ENCODE measurements at places on chromosomes 6 and 20.

DNA sequence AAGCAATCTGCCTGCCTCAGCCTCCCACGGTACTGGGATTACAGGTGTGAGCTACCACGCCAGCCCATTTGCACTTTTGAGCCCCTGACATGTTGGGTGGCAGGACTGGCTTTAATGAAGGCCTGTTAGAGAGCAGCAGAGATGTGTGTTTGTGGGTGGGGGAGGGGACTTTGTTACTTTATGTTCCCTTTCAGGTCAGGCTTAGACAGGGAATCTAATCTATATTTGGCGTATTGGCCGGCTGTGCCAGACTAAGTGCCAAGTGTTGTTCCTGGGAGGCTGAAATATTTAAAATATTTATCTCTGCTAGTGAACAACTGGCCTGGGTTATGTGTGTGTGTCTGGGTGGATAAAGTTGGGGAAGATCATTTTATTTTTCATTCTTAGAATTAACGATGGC is 6.1 kb downstream of the GMPR start:
- DNase-seq: no peak

DNA sequence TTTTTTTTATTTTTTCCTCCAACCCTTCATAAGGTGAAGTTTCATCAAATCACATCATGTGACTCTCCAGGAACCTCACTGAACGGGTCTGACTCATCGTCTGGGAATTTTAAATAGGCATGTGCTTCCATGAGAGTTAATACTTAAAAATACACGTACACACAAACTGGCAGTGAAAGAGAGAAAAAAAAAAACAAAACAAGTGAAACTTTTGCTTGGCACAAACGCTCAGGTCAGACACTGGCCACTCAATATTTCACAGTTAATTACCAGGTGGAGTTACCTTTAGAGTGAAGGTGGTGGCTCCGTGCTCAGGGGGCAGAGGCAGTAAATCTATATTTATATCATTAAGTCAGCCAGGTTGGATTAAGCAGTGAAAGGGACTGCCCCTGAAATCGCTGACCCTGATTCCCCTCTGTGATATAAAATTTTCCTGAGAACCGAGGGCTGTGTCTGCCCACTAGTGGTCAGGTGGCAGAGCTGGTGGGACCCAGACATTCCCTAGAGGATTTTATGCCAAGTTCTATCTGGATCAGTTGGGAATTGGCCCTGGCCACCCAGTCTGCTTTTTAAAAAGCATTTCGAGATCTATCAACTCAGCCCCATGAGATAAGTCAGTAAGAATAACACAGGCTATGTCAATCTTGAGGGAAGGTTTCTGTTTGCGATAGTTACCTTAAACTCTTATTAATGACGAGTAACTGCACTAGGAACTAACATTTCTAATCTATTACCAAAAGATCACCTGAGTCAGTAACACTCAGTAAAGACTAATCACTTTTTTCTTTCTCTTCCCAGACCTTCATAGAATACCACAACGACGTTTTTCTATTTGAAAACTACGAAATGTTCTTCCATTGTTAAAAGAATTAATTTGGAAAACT is 259.1 kb downstream of the HDGFL1 start:
- DNase-seq: no peak

DNA sequence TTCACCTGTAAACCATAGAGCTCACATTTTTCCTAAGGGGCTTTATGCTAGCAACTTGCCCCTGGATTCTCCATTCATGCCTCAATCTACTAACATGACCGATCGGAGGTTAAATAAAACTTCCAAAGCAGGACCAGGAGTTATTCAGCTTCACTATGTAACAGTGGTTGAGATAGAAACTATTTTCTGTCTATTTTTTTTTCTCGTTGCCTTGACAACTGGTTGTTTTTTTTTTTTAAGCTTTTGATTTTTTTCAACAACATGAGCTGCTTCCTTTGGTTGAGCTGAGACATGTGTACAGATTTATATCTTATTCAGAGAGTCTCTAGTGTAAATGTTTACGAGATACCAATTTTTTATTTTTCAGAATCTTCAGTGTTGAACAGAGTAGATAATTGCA is 85.7 kb downstream of the SHLD1 start:
- DNase-seq: no peak

GRCh38 chr20:10508060-10508459 is 73.0 kb downstream of the SLX4IP start:
- DNase-seq: no peak

GRCh38 chr6:79436241-79436640 is 101.0 kb downstream of the LCA5 start:
- DNase-seq: no peak

DNA sequence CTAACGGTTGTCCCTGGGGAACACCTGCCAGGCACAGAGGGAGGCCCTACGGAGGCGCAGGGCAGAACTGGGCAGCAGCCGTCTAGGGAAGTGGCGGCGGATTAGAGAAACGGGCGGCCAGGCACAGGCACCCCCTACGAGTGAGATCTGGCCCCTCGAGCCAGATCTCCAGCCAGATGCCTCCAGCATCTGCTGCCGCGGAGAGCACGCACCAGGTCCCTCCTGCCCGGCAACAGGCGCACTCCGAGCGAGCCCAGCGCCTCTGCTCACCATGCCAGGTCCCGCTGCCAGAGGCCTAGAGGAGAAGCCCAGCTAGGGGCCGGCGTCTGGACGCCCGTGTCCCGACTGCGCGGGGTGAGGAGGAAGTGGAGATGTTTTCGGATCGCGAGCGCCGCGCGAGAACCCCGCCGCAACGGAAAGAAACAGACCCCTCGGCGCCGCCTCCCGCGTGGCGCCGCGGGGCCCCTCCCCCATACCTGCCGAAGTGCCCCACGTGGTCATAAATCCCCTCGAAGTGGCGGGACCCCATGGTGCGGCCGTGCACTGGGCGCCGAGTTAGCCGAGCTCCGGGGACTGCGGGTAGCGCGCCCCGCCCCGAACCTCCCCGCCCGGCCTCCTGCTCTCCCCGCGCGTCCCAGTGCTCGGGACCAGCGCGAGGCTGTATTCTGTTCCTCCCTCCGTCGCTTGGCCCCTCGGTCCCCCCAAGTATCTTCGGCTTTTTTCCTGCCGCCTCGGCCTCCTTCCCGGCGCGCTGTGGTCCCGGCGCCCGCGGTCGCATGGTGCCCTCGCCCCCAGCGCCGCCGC is at the start of gene SLC22A16:
Gene SLC22A16, minus strand, starts transcription at position 568 of the 804 bp plus-strand sequence. Its CDS starts 39 bp downstream, at position 529.
- DNase-seq: no peak

DNA sequence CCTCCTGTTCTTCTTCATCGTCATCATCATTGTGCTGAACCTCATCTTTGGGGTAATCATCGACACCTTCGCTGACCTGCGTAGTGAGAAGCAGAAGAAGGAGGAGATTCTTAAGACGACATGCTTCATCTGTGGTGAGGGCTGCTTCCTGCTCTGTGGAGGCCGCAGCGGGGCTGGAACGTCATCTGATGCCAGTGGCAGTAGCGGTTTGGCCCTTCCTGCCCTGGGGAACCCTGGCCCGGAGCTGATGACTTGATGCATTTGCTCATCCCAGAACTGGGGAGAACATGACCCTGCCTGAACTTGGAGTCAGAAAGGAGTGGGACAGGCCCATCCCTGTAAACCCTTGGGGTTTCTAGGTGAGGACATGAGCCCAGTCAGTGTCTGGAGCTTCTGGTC is 18.7 kb downstream of the UQCC2 start:
- peak; percentile 60 for DNase-seq

GRCh38 chr6:128918886-128919285 is 35.9 kb downstream of the LAMA2 start:
- DNase-seq: no peak

GRCh38 chr20:19692685-19693119 is 65.4 kb upstream of the RIN2 start:
- DNase-seq: peak; percentile 53

- no peak for DNase-seq
Observed at GRCh38 chr6:128519931-128520435, 416 bp downstream of the PTPRK start.

DNA sequence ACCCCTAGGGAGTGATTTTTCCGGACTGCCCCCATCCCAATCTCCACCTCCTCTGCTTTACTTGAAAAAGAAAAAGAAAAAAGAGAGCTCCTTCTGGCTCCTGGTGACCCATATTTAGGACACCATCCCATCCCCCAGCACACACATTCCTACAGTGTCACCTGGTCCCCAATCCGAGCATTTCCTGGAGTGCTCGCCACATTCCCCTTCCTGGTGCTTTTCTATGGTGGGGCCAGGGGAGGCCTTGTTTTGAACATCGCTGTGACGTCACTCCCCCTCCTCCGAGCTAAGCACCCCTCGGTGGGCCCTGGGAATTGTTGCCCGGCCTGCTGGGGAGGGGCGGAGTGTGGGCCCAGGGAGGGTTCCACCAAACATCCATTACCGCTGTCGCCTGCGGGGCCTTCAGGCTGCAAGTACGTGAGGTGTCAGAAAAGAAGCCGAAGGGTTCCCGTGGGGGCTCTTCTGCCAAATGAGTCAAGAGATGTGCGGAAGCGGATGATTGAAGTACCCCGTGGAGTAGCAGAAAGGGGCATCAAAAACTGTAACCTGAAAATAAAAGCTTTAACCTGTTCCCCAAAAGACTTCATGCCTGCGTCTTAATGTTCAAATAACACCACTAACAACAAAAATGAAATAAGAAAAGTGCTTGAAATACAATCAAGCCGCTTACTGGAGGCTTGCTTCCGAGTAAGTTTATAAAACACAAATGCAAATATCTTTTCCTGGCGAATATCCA is 2.8 kb upstream of the FOXC1 start:
- no peak for DNase-seq

- no peak for DNase-seq
Observed at GRCh38 chr6:41694815-41695526, 40.4 kb downstream of the TFEB start.

DNA sequence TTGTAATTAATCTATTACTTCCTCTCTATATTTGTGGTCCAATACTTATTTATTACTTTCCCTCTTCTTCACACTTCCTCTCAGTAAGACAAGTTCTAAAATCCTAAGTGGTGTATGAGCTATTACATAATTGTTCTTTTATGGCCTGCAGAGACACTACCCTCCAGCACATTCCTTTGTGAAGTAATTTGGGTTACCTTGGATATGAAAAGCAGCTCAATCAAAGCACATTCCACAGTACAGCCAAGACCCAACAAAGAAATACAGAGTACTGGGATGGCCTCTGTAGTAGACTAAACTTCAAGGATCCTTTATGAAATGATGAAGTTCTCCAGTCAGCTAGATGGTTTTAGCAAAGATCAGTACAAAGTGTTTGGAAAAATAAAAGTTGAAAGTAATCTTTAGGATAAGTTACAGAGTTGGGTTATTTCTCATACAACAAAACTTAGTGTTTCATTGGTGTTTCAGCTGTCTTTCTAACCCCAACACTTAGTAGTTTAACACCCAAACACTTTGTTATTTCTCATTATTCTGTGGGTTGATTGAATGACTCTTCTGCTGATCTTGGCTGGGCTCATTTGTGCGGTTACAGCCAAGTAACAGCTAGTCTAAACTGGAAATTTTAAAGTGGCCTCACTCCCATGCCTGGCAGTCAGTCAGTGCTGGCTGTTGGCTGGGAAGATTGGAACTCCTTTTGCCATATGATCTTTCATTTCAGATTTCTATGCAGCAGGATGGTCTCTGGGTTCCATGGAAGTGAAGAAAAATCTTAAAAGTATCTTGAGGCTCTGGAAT is 161.5 kb upstream of the POU3F2 start:
- DNase-seq: no peak

- peak; percentile 89 for DNase-seq
Observed at GRCh38 chr6:158653577-158654354, 3.9 kb downstream of the SYTL3 start.

- no peak for DNase-seq
Observed at GRCh38 chr6:136717716-136717990, 74.6 kb downstream of the MAP3K5 start.

DNA sequence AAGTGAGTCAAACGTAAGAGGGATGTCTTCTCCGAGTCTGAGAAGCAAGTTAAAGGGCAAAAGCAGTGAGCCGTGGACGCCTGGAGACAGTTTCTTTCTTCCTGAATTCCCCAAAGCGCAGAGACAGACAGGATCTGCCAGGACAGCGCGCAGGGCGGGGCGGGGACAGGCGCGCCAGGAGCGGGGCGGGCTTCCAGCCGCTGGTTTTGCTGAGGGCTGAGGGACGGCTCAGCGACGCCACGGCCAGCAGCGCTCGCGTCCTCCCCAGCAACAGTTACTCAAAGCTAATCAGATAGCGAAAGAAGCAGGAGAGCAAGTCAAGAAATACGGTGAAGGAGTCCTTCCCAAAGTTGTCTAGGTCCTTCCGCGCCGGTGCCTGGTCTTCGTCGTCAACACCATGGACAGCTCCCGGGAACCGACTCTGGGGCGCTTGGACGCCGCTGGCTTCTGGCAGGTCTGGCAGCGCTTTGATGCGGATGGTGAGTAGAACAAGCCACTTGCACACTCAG is at the start of gene SCGN:
Gene SCGN, plus strand, starts transcription at position 209 of the 509 bp plus-strand sequence. Its CDS starts 189 bp downstream, at position 398.
- peak; percentile 35 for DNase-seq

DNA sequence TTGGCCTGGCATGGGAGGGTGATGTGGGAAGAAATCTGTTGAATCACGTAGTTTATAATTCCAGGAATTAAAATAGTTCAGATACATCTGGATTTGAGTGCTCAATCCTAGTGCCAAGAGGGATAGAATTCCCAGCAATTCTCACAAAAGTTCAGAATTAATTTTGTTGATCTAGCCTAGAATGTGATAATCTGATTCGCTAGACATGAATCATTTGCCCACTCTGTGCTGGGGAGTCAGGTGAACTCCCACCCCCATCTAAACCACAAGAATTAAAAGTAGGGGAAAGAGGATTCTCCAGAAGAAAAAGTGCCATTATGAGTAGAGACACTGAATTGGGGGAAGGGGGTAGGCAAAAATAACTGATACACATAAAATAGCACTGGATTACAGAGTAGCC is 85.0 kb downstream of the LIN28B start:
- DNase-seq: no peak

GRCh38 chr20:25315418-25316210 is 67.7 kb downstream of the PYGB start:
- DNase-seq: no peak
